ENCODE measurements at places on chromosomes 3 and 15.

DNA sequence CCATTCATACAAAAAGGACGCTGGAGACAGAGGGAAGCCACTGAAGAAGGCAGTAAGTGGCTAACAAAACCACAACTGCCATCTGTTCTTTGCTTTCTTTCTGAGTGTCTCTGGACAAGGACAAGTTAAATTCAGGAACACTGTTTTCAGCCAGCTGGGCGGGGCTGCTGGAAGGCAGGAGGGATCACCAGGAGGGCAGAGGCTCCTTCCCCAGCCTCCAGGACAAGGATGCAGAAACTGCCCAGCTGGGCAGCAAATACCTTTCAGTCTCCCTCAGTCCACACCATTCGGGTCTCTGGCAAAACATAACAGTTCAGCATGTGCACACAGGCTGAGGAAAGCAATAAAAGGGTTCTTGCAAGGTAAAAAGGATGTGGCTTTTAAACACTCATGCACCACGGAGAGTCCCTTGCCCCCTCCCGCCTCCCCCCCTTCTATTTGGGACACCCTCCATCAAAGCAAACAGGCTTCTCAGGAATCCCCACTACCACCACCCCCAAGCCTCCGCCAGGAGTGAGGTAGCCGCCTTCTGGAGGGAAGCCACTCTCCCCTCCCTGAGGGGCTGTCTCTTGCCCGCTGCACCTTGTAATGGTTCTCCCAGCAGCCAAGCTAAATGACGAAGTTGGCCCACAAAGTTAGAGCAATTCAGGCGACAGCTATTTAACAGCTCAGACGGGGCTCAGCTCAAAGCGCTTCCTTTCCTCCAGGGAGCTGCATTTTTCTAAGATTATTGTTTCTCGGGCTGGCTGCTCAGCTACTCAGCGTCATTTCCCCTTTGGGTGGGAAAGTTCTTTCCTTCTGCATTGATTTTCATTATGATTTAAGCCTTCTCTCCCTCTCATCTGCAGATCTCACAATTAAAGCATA lies 3.8 kb downstream of the HEG1 start:
- DNase-seq = no peak

DNA sequence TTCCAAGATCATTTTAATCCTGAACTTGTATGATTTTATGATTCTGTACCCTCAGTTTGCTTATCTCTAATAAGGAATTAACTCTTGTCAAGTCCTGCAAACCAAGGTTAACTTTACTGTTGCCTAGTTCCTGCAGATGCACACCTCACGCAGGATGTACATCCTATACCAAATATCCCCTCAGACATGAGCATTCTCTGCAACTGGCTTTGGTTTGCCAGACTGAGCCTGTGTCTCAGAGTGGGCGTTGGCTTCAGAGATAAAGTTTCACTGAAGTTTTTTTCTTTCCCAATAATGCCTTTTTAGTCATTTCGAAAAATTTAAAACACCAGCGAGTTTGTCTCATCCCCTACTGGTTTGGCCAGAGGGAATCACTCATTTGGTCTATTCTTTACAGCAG lies 173.9 kb downstream of the NR2F2 start:
- no peak for DNase-seq

- no peak for DNase-seq
Observed at GRCh38 chr15:60966316-60966715, 262.8 kb downstream of the RORA start.

DNA sequence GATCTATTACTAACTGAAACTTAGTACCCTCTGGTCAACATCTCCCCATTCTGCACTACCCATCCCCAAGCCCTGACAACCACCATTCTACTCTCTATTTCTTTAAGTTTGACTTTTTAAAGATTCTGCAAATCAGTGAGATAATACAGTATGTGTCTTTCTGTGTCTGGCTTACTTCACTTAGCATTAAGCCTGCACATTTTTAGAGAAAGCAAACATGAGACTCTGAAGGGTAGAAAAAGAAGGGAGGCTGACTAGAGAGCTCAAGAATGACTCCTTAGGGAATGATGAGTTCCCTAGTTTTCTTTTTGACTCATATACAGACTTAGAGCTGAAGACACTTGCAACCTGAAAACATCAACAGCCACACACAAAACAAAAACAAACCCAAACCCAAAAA lies 311.3 kb downstream of the SQOR start:
- no peak for DNase-seq

- no peak for DNase-seq
Observed at GRCh38 chr3:14862661-14863230, 44.0 kb downstream of the FGD5 start.

- no peak for DNase-seq
Observed at GRCh38 chr15:66132251-66132816, 121.2 kb downstream of the MEGF11 start.

GRCh38 chr3:190959077-190959476 lies 96.6 kb upstream of the GMNC start:
- DNase-seq = no peak

- DNase-seq = no peak
Observed at GRCh38 chr15:101000271-101000681, 81.1 kb downstream of the LRRK1 start.

DNA sequence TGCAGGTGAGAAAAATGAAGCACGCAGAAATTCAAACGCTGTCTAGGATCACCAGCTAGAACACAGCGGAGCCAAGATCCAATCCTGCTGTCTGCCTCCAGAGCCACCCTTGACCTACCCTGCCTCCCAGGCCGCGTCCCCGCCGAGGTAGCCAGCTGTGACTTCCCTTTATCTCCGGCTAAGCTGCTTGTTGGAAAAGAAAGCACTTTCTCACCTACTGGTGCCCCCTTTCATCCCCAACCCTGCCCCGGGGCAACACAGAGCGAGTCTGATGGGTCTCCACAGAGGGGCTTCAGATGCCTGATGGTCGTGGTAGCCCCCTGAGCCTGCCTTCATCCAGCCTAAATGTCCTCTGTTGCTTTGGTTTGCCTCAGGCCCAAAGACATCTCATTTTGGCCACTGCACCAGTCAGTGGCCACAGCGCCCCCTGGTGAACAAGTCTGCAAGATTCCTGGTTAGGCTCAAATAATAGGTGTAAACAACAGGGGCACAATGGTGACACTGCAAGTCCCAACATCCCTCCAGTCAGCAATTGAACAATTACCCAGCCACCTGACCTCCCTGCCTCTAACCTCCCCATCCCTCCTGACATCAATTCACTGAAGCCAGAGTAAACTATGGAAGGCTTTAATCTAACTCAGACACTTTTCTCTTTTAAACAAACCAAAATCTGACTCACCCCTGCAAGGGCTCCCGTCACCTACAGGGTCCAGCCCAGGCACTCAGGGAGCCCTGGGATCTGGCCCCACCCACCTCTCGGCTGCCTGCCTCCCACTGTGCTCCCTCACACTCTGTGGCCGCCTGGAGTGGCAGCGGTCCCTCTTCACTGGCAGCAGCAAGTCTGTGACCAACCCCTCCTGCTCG lies 27.3 kb upstream of the BCL2L10 start:
- DNase-seq = peak; percentile 71

DNA sequence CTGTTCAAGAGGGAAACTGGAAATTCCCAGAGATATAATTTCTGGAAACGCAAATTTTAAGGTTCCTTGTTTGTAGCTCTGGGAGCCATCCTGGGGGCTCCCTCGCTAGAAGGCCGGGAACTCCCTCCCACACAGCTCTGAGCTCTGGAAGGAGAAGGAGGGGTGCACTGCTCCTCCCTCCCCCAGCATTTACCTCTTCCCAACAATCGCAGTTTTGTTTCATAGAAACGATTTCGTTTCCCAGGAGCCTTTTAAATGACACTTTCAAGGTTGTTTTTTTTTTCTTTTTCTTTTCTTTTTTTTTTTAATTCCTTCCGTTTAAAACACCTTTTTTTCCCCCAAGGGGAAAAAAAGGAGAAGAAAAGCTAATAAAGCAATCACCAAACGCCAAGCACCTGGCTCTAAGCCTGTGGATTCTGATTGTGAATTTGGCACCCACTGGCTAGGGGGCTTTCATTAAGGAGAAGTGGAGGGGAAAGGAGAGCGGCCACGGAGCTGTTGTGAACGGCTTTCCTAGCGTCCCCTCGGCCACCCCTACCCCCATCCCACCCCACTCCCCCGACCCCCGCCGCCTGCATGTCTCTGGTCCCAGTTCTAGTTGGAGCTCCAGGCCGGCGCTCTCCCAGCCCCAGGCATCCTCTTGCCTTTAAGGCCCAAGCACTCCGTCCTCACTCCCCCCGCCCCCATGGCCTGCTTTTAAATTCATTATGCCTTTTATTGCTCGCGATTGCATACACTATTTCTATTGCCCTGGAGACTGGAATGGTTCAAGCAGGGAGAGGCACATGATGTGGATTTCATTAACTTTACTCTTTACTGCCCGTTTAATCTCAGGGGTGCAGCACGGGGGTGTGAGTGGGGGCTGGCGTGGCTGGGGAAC lies 13.6 kb upstream of the CCDC33 start:
- DNase-seq = no peak

- DNase-seq = no peak
Observed at GRCh38 chr3:131782751-131783150, 252.1 kb downstream of the CPNE4 start.

DNA sequence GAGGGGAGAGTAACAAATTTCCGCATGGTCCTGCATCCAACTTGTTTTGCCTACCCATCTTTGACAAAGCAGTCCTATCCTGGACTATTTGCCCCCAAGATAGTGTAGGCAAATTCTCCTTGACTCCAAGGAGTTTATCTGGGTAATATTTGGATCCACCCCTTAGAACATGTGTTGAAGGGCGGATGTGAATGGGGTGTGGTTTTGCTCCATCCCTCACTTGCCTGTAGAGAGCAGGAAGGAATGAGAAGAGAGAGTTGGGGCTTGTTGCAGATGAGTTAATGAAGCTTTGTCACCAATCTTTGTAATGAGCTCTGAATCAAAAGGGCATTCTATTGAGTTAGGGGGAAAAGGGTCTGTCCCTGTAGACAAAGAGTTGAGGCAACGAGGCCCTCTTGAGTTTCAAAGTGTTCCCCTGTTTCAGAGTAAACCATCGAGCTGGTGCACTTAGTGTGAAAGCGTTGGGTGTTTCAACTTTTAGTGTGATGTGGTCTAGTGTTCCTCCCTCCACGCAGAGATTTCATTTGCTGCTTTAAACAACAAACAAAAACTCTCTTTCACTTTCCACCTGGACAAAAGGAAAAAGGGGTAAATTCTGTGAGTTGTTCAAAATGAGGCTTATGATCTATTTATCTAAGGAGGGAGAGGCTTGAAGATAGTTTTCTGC lies 42.2 kb upstream of the PPARG start:
- DNase-seq = no peak

GRCh38 chr15:71366926-71367325 lies 251.7 kb downstream of the THSD4 start:
- DNase-seq = no peak

- no peak for DNase-seq
Observed at GRCh38 chr3:195181741-195182469, 89.1 kb downstream of the XXYLT1 start.

- DNase-seq = peak; percentile 18
Observed at GRCh38 chr3:56702490-56703315, 19.6 kb upstream of the TASOR start.

DNA sequence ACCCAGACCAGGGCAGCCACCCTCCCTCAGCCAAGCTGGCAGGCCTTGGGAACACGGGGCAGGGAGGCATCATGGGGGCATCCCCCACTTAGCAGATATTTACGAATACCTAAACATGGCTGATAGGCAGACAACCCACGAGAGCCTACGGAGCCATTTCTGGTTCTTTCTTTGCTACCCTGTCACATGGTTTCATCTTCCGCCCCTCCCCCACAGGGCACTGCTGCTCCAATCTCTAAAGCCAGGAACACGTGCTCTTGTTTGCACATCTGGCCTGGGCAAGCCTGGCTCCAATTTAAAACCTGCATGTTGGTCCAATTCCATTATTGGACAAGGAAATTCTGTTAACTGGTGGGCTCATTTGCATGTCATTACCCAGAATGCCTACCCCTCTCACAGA lies 447.4 kb upstream of the NR2F2 start:
- no peak for DNase-seq

DNA sequence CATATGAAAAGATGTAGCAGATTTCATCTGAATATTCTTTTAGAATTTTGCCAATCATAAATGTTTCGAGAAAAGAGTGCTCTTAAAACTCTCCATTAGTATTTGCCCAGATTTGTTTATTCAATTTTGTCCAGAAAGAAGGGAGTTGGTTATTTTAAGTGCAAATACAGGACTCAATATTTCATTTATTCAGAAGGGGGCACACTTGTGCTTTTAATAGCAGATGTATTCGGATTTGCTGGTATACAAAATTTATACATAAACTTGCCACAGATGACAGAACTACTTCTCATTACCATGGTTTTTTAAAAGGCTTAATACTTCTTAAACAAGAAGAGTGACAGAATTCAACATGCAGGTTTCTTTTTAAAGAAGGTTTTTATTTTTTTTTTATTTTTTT lies 69.8 kb upstream of the GRM7 start:
- no peak for DNase-seq

DNA sequence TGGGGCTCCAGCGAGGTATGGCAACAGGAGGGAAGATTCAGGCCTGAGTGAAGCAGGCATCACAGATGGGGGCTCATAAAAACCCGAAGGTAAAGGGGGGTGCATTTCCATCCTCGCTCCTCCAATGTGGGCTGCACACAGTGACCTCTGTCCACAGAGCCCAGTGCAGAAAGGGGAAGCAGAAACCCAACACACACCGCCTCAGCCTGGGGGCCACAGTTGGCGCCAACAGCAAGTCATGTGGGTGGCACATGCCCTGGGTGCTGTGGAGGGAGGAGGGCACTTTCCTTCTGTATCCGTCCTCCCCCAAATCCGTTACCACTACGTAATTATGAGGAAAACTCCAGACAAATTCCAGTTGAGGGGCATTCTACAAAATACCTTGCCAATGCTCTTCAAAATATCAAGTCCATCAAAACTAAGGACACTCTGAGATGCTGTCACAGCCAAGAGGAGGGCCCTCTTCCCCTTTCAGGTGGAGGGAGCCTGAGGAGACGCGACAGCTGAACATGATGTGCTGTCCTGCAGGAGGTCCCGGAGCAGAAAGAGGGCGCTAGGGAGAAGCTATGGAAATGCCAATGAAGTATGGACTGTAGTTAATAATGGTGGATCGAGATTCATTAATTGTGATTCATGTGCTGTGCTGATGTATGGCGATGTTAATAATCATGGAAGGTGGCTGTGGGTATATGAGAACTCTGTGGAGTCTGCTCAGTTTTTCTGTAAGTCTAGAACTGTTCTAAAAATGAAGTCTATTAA lies 16.4 kb downstream of the APBA2 start:
- peak; percentile 64 for DNase-seq

DNA sequence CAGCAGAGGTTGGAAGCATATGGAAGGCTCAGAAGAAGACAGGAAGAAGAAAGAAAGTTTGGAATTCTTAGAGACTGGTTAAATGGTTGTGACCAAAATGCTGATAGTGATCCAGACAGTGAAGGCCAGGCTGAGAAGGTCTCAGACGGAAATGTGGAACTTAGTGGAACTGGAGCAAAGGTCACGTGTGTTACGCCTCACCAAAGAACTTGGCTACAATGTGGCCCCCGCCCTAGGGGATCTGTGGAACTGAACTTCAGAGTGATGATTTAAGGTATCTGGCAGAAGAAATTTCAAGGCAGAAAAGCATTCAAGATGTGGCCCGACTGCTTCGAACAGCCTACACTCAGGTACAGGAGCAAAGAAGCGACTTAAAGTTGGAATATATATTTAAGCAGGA lies 83.1 kb downstream of the MYO5A start:
- no peak for DNase-seq

DNA sequence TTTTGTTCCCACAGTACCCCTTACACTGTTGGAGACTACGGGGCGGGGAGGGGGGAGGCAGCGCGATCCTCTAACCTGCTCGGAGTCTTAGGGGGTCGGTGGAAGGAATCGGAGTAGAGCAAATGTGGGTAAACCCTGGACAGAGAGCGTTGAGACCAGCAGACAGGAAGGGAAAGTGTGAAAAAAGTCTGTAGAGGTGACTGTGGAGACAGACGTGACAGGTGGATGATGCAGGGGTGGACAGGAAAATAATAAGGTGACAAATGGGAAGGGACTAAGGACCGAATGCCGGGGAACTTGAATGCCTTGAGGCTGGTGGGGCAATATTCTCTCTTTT lies 424 bp downstream of the EAF2 start:
- DNase-seq = no peak

All from K562 (cell line).